ENCODE measurements at places on chromosomes 7 and 10.

GRCh38 chr7:39845006-39845405, 105.0 kb upstream of the CDK13 start:
- DNase-seq = no peak

DNA sequence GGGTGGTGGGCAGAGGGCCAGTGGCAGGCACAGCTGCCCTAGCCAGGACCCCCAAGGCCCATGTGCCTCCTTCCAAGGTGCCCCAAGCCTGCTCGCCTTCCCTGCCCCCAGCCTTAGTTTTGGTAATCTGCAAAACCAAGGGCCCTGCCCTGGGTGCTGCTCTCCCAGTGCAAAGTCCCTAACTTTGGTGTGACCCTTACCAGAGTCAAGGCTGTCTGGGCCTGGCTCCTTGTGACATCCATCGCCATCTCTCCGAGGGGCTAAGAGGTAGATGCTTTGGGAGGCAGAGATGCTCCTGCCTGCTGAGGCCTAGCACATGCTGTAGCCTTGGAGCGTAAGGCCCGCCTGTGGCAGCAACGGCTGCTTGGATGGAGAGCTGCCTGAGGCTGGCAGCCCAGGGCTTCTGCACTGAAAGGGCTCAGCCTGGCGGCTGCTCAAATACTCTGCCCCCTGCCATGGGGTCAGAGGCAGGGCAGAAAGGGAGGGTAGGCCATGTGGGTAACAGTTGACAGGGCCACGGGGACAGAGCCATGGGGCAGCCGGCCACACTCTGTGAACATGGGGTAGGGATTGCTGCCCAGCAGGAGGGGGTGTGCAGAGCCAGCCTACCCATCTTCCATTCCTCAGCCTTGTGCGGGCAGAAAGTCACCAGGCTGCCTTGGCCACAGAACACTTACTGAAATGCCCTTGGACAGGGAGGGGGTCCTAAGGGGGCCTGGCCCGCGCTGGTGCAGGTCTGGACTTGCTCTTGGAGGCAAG, 17.9 kb upstream of the MYL7 start:
- no peak for DNase-seq

- no peak for DNase-seq
These were observed 38.2 kb upstream of the PFKFB3 start for GRCh38 chr10:6164271-6165095.

DNA sequence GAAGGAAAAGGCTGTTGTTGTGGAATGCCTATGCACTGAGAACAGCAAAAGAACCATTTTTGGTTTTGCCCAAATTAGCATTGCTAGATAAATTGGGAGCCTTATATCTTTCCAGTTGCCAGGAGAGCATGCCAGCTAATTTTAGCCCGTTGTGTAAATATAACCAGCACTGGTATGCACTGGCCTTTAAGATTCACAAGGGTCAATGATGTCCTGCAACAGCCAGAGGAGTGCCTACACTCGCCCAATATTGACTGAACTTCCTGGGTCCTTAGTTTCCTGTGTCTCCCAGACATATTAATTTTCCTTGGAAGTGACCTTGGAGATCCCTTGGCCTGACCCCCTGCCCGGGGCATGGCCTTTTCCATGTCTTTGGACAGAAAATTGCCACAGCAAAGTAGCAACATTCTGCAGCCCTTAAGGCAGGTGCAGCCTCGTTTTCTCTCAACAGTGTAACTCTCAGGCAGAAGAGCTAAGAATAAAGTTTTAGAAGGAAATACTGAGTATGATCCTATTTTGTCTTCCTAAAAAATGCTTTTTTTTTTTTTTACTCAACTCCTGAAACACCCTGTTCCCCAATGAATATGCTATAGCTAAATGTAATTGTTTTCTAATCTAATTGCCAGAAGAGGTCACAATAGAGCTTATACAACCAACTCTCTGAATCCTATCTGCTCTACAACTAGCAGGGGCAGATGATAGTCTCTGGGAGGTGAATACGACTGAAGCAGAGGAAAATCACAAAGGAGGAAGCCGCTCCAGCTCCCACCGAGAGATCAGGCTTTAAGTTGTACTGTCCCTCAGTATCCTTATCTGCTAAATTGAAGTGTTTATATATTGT, 131.9 kb upstream of the PCGF5 start:
- DNase-seq = no peak

DNA sequence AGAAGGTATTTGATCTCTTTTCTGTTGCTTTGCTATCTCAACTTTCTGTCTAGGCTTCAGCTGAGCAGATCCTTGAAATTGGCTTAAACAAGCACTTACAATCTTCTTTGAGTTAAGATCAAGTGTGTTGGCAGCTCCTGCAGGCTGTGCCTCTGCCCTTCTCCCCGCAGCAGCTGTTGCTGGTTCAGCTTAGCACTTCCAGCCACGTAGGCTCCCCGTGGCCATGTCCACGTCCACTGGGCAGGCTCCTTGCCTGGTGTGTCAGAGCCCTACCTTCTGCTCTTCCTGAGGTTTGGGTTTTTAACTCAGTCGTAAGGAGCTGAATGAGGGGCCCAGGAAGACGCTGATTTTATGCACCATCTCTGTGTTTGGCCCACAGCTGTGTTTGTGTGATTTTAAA, 47.2 kb downstream of the CAMK1D start:
- DNase-seq = no peak
